ENCODE measurements at places on chromosomes 3 and 15. TPM values are rescaled to one million over a fixed set of nuclear protein-coding genes. Genes with fewer than 3 reads are reported as not detected.
A peak's percentile ranks its signal among the peaks of the same experiment; 100 is the strongest.

Gene UROC1
- 0.03 TPM for polyA plus RNA-seq

- peaks cover 6% of the 10 kb centered on the region for H3K27me3 ChIP-seq
- no peak within 1 kb of the TSS for H3K27ac ChIP-seq
- DNase-seq, result peak; percentile 63
- H3K4me3 ChIP-seq, result peak within 1 kb of the TSS; percentile 29
Observed at GRCh38 chr3:38649500-38650247, at the start of gene SCN5A. Gene SCN5A (minus strand): TSS chr3:38649687. CDS start chr3:38633307, 16,380 bp downstream.

GRCh38 chr3:53202331-53203015 is 41.5 kb downstream of the PRKCD start:
- H3K36me3 ChIP-seq, result no peaks in the 10 kb centered on the region
- H3K27me3 ChIP-seq, result no peaks in the 10 kb centered on the region
- no peaks in the 10 kb centered on the region for H3K4me1 ChIP-seq
- no peak overlapping the region for H3K27ac ChIP-seq
- DNase-seq, result no peak
- H3K4me3 ChIP-seq, result no peak overlapping the region

Gene RAB6B
- 19.7 TPM for polyA plus RNA-seq

Gene ISLR
- 0.69 TPM for polyA plus RNA-seq

Gene PIGZ
- 60.8 TPM for polyA plus RNA-seq

Gene SLC25A36
- polyA plus RNA-seq, result 15.5 TPM

DNA sequence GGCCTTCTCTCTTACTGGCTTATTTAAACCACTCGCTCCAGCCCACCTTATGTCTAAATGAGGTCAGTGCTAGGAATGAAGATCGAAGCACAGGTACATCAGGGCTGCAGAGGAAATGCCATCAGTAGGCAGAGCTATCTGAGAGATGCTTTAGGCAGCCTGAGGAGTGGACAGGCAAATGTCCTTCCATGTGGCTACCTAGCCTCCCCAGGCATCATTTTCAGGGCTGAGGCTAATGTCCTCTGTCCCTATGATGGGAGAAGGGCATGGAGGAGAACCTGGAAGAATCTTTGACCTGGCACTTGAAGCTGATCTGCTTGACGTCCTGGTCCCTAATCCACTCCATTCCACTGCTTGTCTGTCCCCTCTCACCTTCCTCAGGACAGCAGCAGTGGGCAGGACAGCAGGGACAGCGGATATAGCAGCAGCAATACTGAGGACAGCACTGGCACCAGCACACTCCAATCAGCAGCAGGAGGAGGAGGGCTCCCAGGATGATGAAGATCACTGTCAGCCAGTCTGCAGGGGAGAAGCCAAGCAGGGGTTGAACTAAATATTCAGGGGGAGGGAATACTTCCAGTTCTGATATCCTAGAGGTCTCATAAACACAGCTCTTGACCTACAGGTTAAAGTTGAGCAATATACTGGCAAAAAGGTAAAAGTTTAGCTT is 21.0 kb downstream of the ILDR1 start:
- no peaks in the 10 kb centered on the region for H3K4me1 ChIP-seq
- H3K27ac ChIP-seq, result no peak overlapping the region
- no peaks in the 10 kb centered on the region for H3K36me3 ChIP-seq
- no peak for DNase-seq
- no peak overlapping the region for H3K4me3 ChIP-seq

Gene TGM4
- polyA plus RNA-seq, result not detected

- DNase-seq, result no peak
- no peaks in the 10 kb centered on the region for H3K27me3 ChIP-seq
- H3K27ac ChIP-seq, result no peak overlapping the region
Observed at GRCh38 chr15:91824256-91824655, 29.3 kb upstream of the SLCO3A1 start.

DNA sequence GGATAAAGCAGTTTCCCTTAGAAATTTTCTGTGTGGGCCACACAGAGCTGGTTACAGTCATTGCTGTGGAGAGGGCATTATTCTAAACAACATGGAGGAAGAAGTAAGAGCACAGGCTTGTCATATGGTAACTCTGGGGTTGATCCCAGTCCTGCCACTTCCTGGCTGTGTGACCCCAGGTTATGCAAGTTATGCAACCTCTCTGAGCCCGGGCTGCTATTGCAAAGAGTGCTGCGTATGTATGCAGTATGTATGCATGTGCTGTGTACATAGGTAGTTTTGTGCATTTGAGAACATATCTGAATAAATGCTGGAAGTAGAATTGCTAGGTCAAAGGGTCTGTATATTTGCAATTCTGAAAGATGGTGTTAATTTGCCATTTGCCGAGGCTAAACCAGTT is 9.2 kb downstream of the SPSB4 start:
- H3K36me3 ChIP-seq, result no peaks in the 10 kb centered on the region
- peaks cover 5% of the 10 kb centered on the region for H3K27me3 ChIP-seq
- no peak overlapping the region for H3K27ac ChIP-seq
- H3K4me3 ChIP-seq, result no peak overlapping the region
- no peaks in the 10 kb centered on the region for H3K4me1 ChIP-seq

- no peaks in the 10 kb centered on the region for H3K36me3 ChIP-seq
- H3K4me1 ChIP-seq, result no peaks in the 10 kb centered on the region
- H3K4me3 ChIP-seq, result no peak overlapping the region
- H3K27ac ChIP-seq, result no peak overlapping the region
- DNase-seq, result no peak
- no peaks in the 10 kb centered on the region for H3K27me3 ChIP-seq
Observed at GRCh38 chr3:181298421-181298820, 308.9 kb upstream of the DNAJC19 start.

Gene CSTA
- 11.0 TPM for polyA plus RNA-seq

Gene DAPK2
- polyA plus RNA-seq, result 27.7 TPM

Gene C2CD4B
- 1.2 TPM for polyA plus RNA-seq

Gene SCN11A
- polyA plus RNA-seq, result not detected

Gene LRRC15
- polyA plus RNA-seq, result 0.23 TPM

DNA sequence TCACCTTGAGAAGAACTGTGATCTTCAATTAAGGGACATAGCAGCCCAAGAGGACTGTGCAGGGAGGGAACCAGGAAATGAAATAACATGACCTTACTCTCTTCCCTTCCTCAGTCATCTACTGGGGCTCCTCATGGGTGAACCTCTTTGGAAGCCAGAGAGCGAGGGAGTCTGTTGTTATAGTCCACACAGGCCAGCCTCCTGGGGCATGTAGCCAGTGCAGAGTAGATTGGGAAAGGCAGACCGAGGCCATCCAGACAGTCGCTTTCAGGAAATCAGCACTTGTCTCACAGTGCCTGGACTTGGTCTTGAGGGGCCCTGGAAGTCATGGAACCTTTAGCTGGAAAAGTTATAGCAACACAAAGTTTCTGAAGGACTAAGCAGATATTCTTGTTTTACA is 6.1 kb downstream of the CRTAP start:
- DNase-seq, result no peak
- H3K36me3 ChIP-seq, result peaks cover 4% of the 10 kb centered on the region
- H3K27ac ChIP-seq, result no peak overlapping the region
- H3K4me3 ChIP-seq, result no peak overlapping the region
- no peaks in the 10 kb centered on the region for H3K4me1 ChIP-seq
- no peaks in the 10 kb centered on the region for H3K27me3 ChIP-seq

DNA sequence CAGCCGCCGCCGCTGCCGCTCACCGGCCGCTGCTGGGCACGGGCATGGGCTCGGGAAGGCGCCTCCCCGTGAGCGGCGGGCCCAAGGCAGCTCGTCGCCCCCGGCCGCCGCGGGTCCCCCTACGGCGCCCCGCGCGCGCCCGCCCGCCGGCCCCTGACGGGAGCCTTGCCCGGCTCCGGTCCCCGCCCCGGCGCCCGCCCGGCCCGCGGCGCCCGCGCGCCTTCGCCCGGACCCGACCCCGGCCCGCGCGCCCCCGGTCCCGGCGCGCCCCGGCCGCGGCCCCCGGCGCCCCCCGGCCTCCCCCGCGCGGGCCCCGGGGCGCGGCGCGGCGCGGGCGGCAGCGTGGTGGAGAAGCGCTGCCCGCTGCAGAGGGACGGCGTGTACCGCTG is 177.7 kb downstream of the OR4M2 start:
- DNase-seq, result no peak
- H3K4me3 ChIP-seq, result no peak overlapping the region
- no peaks in the 10 kb centered on the region for H3K27me3 ChIP-seq
- no peaks in the 10 kb centered on the region for H3K4me1 ChIP-seq
- H3K36me3 ChIP-seq, result no peaks in the 10 kb centered on the region
- H3K27ac ChIP-seq, result no peak overlapping the region

DNA sequence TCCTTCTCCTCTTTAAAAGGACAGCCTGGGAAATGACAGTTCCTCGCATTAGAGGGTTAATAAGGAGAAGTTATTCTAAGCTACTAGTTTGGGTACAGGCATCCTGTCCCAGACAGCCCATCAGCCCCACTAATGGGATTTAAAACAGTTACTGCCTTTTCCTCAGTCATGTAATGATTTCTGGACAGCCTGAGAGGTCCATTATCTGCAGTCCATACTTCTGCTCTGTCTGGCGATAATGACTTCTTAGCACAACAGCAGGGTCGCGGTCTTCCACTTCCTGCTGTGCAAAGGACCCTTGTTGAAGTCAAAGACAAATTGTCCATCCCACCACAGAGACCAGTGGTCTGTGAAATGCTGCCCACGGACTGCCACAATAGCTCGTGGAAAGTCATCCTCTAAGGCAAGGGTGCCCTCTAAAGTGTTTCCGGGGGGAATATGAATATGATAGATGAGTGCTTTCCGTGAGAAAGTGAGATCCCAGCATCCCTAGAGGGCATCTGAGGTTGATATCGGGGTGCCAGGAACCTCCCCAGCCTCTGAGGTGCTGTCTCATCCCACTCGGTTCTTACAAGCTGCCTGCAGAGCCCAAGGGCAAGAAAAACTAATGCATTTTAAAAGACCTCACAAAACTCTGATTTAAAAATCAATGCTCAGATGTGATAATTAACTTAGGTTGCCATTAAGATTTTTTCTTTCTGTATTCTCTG is 100.7 kb downstream of the SHOX2 start:
- no peaks in the 10 kb centered on the region for H3K4me1 ChIP-seq
- DNase-seq, result no peak
- H3K27ac ChIP-seq, result no peak overlapping the region
- no peaks in the 10 kb centered on the region for H3K36me3 ChIP-seq

Gene NUP210
- under 0.01 TPM for polyA plus RNA-seq

Gene TTC21A
- polyA plus RNA-seq, result 0.60 TPM

GRCh38 chr3:155859859-155860258 is 5.6 kb upstream of the SLC33A1 start:
- H3K27me3 ChIP-seq, result no peaks in the 10 kb centered on the region
- H3K4me3 ChIP-seq, result no peak overlapping the region
- H3K27ac ChIP-seq, result no peak overlapping the region
- no peaks in the 10 kb centered on the region for H3K36me3 ChIP-seq

DNA sequence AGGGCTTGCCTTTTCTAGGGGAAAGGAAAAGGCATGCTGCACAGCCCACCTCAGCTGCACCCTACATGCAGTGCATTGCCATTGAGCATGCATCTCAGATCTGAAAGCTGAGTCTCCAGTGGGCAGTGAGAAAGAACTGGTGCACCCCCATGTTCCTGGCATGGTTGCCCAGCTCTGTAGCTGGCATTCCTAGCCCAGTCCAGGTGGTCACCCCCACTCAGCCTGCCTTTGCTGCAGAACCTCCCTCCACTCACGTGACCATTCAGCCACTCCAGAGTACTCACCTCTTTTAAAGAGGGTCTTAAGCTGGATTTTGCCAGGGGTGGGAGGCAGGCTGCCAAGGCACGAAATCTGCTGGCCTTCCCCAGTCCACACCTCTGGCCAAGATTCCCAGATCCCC is 208.6 kb upstream of the TOPAZ1 start:
- H3K27me3 ChIP-seq, result no peaks in the 10 kb centered on the region
- DNase-seq, result no peak
- H3K4me3 ChIP-seq, result no peak overlapping the region
- no peaks in the 10 kb centered on the region for H3K36me3 ChIP-seq
- no peak overlapping the region for H3K27ac ChIP-seq
- no peaks in the 10 kb centered on the region for H3K4me1 ChIP-seq

- H3K4me3 ChIP-seq, result no peak overlapping the region
- H3K27ac ChIP-seq, result no peak overlapping the region
- H3K36me3 ChIP-seq, result no peaks in the 10 kb centered on the region
- H3K4me1 ChIP-seq, result no peaks in the 10 kb centered on the region
- no peaks in the 10 kb centered on the region for H3K27me3 ChIP-seq
Observed at GRCh38 chr15:64044300-64045100, 1.8 kb downstream of the DAPK2 start.

Gene GOLGA6L9
- polyA plus RNA-seq, result 18.3 TPM

- no peaks in the 10 kb centered on the region for H3K27me3 ChIP-seq
- no peaks in the 10 kb centered on the region for H3K4me1 ChIP-seq
- no peak overlapping the region for H3K4me3 ChIP-seq
- H3K36me3 ChIP-seq, result no peaks in the 10 kb centered on the region
- DNase-seq, result no peak
- H3K27ac ChIP-seq, result no peak overlapping the region
Observed at GRCh38 chr15:63446255-63446654, 58.1 kb upstream of the USP3 start.

DNA sequence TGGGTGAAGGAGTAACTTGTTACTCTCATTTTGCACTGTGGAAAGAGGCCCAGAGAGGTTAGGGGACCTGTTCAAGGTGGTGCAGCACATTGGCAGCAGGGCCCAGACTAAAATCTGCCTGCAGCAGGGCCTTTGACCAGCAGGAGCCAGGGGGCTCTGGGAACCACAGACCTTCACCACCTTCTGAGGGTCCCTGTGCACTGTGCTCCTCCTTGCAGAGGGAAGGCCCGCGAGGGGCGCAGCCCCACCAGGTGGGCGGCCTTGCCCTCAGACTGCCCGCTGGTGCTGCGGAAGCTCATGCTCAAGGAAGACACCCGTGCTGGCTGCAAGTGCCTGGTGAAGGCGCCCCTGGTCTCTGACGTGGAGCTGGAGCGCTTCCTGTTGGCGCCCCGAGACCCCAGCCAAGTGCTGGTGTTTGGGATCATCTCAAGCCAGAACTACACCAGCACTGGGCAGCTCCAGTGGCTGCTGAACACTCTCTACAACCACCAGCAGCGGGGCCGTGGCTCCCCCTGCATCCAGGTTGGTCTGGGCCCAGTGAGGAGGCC is 61.5 kb upstream of the FGD5 start:
- no peak overlapping the region for H3K4me3 ChIP-seq
- H3K36me3 ChIP-seq, result no peaks in the 10 kb centered on the region
- DNase-seq, result no peak
- H3K27me3 ChIP-seq, result no peaks in the 10 kb centered on the region
- no peak overlapping the region for H3K27ac ChIP-seq

Gene BLOC1S6
- polyA plus RNA-seq, result 23.2 TPM

Gene PCLAF
- polyA plus RNA-seq, result 83.0 TPM

GRCh38 chr3:127011270-127011992 is 28.5 kb downstream of the PLXNA1 start:
- no peak overlapping the region for H3K4me3 ChIP-seq
- H3K36me3 ChIP-seq, result peaks cover 20% of the 10 kb centered on the region
- H3K27ac ChIP-seq, result no peak overlapping the region
- no peak for DNase-seq
- H3K4me1 ChIP-seq, result no peaks in the 10 kb centered on the region
- H3K27me3 ChIP-seq, result no peaks in the 10 kb centered on the region

GRCh38 chr15:80188251-80188650 is 35.5 kb downstream of the FAH start:
- no peaks in the 10 kb centered on the region for H3K27me3 ChIP-seq
- no peaks in the 10 kb centered on the region for H3K36me3 ChIP-seq
- H3K4me3 ChIP-seq, result no peak overlapping the region
- no peak overlapping the region for H3K27ac ChIP-seq

Gene GHSR
- not detected for polyA plus RNA-seq
